Left renal cortex interstitium (tissue), 4 donors: ENCODE measurements at places on chromosomes 1 and 21.

GRCh38 chr1:163331116-163331515, 9.4 kb downstream of the NUF2 start:
- DNase-seq = no peak

GRCh38 chr1:152502496-152503180, 8.0 kb upstream of the LCE5A start:
- no peak for DNase-seq

DNA sequence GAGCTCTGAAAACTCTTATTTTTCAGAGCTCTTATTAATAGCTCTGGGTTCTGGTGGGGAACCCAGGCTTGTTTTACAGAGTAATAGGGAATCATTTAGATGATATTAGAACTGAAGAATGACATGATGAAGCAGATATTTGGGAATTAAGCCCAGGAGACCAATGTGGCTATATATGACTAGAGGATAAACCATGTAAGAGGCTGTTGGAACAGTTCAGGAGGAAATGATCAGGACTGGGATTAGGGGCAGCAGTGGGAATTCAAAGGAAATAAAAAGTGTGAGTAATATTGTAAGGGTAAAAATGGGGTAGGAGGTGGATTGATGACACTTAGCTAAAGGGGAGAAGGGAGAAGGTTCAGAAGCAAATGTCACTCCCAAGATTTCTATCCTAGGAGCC, 58.6 kb downstream of the GIPC2 start:
- DNase-seq = no peak

DNA sequence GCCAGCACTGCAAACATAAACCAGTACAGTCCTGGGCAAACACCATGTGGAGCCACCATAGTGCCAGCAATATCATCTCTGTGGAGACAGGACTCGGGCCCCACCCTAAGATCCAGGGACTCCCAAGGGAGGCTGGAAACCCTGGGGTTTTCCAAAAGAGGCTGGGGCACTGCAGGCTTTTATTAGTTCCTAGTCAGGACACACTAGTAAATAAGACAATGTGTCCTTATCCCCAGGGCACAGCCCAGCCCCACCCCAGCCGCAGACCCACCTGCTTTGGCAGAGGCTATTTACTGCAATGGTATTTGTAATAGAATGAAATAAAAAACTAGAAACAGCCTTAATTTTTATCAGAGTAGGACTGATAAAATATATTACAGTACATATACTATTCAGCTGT, 486 bp upstream of the GJB3 start:
- DNase-seq = no peak

- DNase-seq = no peak
These were observed 536.6 kb upstream of the CAMK1G start for GRCh38 chr1:209046935-209047334.

DNA sequence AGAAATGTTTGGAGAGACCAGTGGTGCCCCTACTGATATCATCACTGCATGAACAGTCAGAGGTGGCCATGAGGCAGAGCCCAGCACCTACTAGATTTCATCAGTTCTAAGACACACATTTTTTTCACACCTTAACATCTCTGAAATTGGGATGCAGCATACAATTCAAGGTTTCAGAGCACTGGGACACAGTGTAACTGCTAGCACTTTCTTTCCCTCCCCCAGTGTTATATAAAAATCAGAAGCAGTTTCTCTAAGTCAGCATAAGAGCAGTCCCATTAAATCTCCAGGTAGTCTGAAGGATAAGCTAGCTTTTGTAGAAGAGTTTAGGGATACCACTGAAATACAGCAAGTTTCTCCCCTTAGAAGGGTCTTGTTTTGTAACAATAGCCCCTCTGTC, 10.0 kb upstream of the ANGPTL7 start:
- no peak for DNase-seq

- no peak for DNase-seq
These were observed 103.8 kb downstream of the TNFSF18 start for GRCh38 chr1:172946814-172947507.

DNA sequence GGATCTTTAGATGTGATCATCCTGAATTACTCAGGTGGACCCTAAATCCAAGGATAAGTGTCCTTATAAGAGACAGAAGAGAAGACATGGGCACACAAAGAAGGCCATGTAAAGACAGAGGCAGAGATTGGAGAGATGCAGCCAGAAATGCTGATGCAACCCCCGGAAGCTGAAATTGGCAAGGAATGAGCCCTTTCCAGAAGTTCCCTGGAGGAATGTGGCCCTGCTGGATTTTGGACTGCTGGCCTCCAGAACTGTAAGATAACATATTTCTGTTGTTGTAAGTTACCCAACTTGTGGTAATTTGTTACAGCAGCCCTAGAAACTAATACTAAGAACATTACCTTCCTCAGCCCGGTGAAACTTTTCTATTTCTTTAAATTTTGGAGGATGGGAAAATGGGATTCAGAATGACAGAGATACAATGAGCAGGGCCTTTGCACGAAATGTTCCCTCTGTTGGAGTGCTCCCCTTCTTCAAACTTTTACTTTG, 11.2 kb upstream of the PLPP3 start:
- no peak for DNase-seq

- DNase-seq = no peak
These were observed 61.3 kb downstream of the TRIM11 start for GRCh38 chr1:228345201-228345930.

- no peak for DNase-seq
These were observed 482.0 kb downstream of the SETD4 start for GRCh38 chr21:35578347-35578782.

- DNase-seq = no peak
These were observed 326.0 kb downstream of the BARHL2 start for GRCh38 chr1:90391126-90391525.

- no peak for DNase-seq
These were observed 161.8 kb upstream of the IRF2BP2 start for GRCh38 chr1:234771642-234772344.

DNA sequence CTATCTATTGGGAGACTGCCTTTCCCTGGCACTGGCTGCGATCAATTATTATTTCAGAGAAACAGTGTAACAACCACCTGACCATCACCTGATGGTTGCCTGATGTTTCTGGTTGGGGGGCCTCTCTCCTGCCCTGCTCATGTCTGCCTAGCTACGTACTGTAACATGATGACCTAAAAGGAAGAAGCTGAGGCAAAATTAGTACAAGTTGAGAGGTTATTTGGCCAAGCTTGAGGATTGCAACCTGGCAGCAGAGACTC, 58.3 kb downstream of the OLFML3 start:
- DNase-seq = no peak

DNA sequence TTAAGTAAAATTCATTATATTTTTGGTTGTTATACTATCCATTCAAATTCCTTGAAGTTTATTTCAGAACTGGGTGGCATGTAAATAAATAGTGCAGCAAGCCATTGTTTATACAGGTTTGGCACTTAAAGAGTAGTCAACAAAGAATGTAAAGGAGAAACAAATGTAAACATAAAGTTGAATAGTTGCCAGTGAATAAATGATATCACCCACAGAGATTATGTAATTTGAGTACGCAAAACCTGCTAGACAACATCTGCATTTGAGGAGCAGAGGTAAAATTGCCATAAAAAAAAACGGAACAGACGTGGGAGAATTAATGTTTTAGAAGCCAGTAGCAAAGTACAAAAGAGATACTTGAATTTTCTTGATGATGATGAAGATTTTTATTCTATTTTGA, 111.6 kb downstream of the ADGRL2 start:
- DNase-seq = no peak

DNA sequence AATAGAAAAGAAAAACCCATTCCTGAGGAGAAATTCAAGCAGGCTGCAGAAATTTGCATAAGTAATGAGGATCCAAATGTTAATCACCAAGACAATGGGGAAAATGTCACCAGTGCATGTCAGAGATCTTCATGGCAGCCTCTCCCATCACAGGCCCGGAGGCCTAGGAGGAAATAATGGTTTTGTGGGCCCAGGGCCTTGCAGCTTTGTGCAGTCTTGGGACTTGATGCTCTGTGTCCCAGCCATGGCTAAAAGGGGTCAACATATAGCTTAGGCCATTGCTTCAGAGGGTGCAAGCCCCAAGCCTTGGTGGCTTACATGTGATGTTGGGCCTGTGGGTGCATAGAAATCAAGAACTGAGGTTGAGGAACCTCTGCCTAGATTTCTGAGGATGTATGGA, 22.7 kb downstream of the RAB3GAP2 start:
- DNase-seq = no peak

DNA sequence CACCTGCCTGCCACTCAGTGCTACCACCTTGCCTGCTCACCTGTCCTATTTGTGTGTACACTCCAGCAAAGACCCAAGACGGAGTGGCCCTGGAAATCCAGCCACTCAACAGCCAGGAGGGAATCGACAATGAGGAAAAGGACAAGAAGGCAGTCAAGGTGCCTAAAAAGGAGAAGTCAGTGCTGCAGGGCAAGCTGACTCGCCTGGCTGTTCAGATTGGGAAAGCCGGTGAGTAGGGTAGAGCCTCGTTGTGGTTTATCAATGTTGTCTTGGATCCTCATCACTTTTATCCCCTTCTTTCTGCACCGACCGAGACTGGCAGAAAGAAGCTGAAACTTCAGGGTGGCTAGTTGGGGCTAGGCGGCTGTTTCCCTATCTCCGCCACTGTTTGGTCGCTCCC, 61.4 kb upstream of the LAX1 start:
- no peak for DNase-seq

DNA sequence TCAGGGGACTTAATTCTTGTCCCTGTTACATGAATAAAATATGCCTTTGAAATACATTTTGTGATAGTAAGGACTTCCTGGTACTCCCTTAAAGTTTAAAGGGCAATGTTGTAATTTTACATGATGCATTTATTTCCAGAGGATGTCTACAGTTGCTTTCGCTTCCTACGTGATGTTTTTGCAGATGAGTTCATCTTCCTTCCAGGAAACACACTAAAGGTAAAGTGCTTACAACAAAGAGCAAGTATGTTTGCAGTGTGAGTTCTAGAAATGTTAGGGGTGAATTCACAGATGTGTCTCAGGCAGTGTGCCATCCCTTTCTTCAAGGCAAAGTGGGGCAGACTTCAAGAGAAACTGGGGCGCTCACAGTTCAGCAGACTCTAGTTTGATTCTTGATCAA, 31.2 kb downstream of the GNPAT start:
- DNase-seq = no peak
